ENCODE measurements at places on chromosomes 11 and 22.

- no peak for DNase-seq
Observed at GRCh38 chr11:117375960-117376359, 48.3 kb downstream of the CEP164 start.

DNA sequence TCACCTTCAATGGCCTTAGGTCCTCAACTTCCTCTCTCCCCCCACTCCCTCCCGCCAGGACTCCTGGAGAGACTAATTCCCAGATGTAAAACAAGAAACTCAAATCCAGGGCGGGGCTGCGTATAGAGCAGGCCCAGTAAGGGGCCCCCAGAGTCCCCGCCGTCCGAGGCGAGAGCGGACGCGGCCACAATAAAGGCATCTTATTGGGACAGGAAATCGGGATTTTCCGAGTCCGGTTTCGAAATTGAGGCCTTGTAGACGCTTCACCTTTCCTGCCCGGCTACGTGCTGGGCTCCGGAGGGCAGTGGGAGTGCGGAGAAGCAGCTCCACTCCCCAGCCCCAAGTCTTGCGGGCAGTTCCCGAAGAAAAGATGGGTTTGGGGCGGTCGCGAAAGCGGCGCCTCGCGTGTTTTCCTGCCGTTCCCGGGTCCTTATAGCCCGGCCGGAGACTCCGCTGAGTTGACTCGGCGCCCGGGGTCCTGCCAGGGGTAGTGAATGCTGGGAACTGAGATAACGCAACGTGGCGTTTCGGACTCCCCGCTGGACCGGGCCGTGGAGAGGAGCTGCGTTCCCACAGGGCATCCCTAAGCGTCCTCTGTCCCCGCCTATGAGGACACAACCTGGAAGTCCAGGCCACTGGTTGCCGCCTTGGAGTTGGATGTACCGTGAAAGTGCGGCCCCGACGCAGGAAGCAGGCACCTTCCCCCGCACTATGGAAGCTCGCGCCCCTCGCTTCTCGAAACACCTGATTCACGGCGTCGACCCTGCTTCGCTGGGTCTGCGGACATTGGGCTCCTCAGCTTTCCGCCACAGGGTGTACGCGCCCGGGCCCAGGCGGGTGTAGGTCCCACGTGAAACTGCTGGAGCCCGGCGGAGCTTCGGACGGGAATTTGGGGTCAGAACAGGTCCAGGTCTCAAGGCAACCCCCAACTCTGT lies 4.8 kb upstream of the CHRM1 start:
- no peak for DNase-seq

DNA sequence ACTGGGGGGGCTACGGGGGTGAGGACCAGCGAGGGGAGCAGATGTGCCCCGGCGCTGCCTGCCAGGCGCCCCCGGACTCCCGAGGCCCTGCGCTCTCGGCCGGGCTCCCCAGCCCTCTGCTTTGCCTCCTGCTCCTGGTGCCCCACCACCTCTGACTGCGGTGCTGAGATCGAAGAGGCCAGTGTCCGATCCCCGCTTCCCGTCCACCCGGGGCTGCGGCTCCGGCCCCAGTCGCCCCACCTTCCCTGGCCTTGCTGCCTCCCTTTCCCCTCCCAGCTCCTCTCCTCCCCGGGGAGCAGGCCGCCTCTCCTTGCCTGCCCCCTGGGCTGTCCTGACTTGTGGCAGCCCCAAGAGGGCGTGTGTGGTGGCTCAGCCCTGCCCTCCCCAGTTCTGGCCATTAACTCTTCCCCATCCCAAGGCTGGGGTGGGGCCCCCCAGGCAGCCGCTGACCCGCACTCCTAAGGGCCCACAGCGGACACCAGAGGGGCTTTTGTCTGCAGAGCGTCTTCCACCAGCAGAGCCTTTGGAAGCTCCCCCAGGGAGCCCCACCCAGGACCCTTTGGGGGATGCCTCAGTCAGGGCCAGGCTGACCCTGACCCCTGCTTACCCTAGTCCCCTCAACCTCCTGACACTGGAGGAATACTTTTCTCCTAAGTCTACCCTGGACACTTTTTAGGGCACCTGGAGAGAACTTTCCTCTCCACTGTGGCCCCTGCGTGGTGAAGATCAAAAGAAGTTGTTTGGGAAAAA lies 16.6 kb downstream of the RTN4RL2 start:
- no peak for DNase-seq

DNA sequence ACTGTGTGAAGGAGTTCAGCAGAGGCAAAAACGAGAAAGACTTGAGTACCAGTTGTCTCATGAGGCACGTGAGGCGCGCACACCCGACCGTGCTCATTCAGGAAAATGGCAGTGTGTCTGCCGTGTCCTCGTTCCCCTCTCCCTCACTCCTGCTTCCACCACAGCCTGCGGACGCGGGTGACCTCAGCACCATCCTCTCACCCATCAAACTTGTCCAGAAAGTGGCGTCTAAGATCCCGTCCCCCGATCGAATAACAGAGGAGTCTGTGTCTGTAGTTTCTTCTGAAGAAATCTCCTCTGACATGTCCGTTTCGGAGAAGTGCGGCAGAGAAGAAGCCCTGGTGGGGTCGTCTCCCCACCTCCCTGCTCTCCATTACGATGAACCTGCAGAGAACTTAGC lies 30.4 kb downstream of the ZBED4 start:
- no peak for DNase-seq

GRCh38 chr22:24025475-24025874 lies 14.4 kb downstream of the CABIN1 start:
- DNase-seq: no peak

GRCh38 chr22:46829941-46830715 lies 67.7 kb downstream of the TBC1D22A start:
- DNase-seq: no peak

All from activated CD8-positive, alpha-beta memory T cell treated with anti-CD3 and anti-CD28 coated beads for 1 hour (primary cell).